ENCODE measurements at places on chromosomes 5 and 9.

DNA sequence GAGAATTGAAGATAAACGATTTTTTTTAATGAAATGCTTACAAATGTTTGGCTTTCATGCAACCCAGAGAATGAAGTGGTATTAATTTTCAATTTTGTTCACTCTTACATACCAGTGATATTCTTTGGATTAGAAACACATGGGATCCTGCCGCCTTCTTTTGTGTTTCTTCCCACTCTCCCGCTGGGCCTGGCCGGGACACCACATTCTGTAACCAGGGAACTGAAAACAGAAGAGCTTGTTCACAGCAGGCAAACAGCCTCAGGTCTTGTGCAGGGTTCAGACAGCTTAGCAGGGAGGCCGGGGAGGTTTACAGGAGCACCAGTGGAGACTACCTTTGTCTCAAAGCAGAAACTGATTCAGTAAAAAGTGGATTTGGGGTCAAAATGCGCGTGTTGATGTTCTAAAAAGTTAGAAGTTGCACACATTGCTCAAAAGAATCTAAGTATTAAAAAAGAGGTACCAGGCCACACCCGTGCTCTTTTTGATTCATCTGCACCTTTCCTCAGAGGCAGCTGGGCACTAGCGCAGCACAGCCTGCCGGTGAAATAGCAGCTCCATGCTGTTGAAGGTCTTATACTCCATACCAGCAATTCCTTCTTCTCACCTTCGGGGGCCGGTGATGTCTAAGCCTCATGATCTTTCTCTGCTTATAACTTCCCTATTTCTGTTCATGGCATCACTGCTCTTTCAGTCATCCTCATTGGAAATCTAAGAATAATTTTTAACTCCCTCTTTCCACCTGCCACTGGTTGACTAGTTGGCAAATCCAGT, 67.1 kb downstream of the GRAMD2B start:
- no peak for DNase-seq

DNA sequence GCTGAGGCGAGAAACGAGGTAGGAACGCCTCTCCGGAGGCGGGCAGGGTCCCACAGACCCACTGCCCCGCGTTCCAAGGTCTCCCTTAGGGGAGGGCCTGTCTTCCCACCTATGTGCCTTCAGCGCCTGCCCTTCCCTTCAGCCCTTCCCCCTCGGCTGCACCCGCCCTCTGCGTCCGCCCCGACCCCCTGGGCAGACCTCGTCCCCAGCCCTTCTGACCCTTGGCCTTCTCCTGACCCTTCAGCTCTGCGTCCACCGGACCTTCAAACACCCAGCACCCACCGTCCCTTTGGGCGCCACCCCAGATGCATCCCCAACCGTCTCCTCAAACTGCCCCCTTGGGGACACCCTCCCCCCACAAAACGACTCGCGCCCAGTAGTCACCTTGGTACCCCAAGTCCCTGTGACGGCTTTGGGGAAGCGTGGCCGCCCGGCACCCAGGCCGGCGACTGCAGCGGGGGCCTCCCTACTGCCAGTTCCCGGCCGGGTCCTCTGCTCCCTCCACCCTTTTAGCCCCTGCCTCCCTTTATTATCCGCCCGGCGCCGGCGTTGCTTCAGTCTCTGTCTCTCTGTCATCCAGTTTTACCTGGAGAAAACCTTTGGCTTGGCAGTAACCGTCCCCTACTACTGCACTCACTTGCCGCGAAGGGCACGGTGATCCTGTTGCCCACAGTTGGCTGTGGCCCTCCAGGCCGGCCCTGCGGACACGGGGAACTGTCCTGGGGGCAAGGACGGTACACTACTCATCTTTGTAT, 421 bp downstream of the RUSC2 start:
- DNase-seq, result peak; percentile 72

GRCh38 chr9:93941493-93941892, 13.7 kb downstream of the BARX1 start:
- no peak for DNase-seq

DNA sequence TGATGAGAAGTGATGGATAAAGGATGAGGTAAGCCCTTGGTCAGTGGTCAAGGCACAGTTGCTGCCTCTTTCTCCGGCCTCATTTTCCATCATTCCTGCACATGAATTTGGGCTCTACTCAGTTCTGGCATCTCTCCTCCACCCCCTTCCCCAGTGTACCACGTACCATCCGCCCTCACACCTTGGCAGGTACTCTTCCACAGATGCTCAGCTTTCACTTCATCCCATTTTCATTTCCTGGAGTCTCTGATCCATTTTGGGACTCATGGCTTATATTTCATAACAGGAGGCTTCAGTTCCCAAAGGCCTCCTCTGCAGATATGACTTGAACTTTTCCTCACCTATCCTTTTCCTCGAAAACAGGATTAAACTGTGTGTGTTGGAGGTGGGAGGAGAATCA, 326.7 kb downstream of the ASTN2 start:
- DNase-seq, result no peak

Data from NCI-H526 (cell line).